ENCODE measurements at places on chromosomes 3 and 15.

DNA sequence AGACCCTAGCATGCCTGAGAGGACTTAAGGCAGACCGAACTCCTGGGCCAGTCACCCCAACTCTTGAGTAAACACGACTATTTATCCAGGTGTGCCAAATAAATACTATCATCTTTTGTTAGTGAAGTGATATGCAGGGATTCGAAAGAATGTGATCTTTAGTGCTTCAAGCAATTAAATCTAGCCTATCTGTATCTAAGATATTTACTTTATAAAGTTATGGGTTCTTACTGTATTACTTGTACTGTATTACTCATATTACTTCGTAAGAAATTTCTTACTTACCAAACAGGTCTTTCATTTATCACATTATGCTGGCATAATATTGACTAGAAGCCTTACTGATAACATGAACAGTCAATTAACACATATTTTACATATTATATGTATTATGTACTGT lies 211.6 kb upstream of the NECTIN3 start:
- no peak for DNase-seq

DNA sequence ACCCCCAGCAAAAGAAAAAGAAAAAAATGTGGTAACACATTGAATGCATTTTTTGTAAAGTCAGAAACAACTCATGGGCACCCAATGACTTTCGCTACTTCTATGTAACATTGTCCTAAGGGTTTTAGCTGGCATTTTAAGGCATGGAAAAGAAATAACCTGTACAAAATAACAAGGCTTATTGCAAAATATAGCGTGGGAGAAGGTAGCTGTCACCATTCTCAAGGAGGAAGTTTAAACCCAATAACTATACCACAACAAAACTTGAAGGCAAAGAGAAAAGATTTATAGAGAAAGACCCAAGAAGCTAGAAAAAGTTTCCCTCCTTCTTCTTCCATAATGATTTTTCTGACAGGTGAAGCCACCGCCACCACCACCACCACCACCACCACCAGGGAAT lies 55.7 kb upstream of the ACP3 start:
- DNase-seq: no peak

DNA sequence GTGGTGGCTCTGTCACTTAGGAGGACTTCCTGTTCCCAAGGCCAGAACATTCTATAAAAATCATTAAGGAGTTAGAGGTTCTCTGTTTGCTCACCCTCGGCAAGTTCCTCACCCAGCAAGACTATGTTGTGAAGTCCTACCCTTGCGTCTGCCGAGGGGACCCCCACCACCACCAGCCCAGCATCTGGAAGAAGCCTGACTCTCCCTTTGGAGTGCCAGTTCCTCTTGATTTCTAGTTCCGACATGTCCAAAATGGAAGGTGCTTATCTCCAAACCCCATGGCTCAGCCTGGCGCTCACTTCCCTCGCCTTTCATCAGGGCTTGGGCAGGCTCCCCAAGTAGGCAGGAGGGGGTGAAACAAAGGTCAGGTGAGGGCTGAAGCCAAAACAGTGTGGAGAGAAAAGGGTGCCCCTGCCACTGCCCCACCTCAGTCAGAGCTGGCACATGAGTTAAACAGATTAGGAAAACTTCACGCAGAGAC lies 41.0 kb downstream of the BHLHE40 start:
- DNase-seq: no peak

DNA sequence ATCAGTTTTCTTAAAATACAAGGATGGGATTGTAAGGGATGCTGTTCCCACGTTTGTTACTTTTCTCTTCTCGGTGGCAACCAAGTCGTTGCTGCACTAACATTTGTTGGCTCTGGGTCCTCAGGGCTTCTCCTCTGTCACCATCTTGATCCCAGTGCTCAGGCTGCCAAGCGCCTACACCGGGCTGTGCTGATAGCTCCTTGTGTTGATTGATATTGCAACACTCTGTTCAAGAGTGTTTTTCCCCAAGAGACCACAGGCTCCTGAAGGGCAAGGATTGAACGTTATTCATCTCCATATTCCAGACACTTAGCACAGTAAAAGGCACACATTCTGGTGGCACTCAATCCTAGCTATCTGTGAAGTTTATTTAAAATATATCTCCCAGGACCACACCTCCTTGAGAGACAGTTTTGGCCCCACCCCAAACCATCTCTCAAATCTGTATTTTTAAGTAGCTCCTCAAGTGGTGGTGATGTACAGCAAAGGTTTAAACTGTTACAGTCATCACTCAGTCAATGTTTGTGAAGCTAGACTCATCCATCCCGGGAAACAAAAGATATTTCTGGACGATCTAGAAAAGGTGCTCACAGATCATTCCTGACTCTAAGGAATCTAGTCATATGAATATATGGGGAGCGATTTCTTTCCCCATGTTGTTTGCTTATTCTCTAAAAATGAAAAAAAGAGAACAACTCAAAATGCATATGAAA lies 38.5 kb upstream of the FOXP1 start:
- no peak for DNase-seq

DNA sequence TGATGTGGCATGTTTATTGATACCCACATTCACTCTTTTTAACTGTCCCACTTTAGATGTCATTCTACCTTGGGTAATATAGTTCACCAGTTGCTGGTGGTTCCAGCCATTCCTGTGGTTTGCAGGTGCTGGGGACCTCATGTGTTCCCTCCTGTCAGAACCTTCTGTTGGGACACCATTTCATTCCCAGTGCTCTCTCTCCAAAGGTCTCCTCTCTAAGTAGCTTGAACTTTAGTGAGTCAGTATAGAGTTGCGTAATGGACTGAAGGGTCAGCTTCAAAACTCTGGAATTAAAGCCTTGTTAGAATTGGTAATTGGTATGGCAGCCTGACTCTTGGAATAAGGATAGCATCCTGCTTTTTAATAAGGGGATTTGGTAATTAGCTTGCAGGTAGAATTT lies 108.5 kb downstream of the PLCL2 start:
- no peak for DNase-seq

GRCh38 chr3:120469440-120469839 lies 18.6 kb upstream of the FSTL1 start:
- DNase-seq: no peak

GRCh38 chr15:83449250-83449671 lies 2.1 kb downstream of the SH3GL3 start:
- DNase-seq: no peak

- DNase-seq: no peak
Measured at GRCh38 chr3:102089239-102089638, 239.9 kb downstream of the NFKBIZ start.

GRCh38 chr3:81554801-81555200 lies 206.6 kb downstream of the GBE1 start:
- DNase-seq: peak; percentile 26

DNA sequence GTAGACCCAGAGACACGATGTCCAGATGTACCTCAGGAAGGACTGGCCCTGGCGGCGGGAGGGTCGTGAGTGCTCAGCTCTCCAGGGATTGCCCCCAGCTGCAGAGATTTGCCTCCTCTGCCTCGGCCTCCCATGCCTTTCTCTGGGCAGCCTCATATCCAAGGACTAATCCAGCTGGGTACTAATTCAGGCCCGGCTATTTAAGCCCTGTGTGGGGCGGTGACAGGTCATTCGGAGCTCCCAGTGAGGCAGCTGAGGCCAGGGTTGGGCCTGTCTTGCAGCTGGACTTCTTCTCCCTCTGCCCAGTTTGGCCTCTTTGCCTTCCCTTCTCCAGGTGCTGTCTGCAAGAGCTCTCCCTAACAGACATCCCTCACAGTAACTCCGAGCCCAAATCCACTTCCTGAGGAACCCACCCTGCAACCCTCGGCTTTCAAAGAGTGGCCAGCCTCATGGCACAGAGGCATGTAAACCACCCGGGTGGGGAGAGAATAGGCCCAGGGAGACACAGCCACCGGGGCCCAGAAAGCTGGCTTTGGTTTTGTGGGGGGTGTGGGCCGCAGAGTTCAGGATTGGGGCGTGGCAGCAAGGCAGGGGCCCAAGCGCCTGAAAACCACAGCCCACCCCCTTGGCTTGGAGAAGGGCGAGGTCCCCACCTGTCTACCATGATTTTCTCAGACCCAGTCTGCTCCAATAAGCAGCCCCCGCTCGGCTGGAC lies 85.8 kb downstream of the PPCDC start:
- no peak for DNase-seq

- DNase-seq: no peak
Measured at GRCh38 chr3:46389306-46389705, 17.6 kb downstream of the CCR5AS start.

DNA sequence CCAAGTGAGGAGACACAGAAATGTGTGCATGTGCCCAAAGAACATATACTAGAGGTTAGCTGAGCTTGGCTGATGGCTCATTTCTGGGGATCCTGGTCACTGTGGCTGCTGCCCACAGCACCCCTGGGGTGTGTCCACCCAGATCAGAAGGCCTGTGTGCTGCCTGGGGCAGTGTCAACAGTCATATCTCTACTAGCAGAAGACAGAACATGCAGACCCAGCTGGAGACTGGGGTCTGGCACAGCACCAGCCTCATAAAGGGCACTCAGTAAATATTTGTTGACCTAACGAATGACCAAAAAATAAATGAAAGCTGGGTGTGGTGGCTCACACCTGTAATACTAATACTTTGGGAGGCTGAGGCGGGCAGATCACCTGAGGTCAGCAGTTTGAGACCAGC lies 16.4 kb downstream of the CHRNA3 start:
- no peak for DNase-seq

- DNase-seq: no peak
Measured at GRCh38 chr3:123349566-123350435, 99.1 kb downstream of the ADCY5 start.

DNA sequence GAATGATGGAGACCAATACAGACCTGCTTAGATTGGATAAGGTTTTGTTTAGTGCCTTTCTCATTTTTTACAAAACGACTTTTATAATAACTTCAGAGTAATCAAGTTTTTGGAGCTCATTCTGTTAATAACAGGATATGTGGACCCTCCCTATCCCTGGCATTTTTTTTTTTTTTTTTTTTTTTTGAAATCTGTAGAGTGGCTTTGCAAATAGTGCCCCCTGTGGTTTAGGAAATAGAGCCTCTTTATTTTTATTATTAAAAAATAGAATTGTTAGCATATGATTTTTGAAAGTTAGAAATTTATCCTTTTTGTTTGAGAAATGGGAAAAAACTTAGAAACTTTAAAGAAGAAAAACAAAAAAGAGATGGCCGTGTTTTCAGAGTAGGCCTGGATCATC lies 11.4 kb downstream of the SKIL start:
- DNase-seq: no peak

DNA sequence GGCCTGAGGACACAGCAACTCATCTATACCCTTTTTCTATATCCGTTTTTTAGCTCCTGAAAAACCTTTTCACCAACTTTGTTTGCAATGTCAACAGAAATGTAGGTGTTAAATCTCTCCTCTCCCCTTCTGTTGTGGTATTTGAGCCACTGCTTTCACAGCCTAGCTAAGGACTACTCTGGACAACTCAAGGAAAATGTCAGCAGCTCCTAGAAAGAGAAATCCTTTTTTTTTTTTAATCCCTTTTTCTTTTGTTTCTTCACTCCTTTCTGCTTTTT lies 176.6 kb downstream of the KLHL25 start:
- no peak for DNase-seq

- no peak for DNase-seq
Measured at GRCh38 chr3:114112696-114113095, 56.2 kb downstream of the QTRT2 start.

- no peak for DNase-seq
Measured at GRCh38 chr3:193728429-193729087, 135.6 kb downstream of the OPA1 start.

DNA sequence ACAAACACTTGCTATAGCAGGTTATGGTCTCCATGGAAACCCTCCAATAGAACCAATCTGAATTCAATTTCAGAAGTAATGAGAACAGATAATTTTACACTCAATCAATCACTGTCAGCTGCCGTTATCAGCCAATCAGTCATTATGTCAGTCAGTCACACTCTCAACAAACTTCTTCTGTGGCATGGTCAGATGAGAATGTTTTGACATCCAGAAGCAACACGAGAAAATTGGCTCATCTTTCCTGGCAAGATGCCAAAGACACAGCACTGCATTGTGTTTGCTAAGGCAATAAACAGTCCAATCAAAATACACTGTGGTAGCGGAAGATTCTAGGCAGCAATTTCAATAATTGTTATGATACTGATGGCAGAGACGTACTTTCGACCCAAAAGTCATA lies 190.7 kb downstream of the RORA start:
- DNase-seq: peak; percentile 37

DNA sequence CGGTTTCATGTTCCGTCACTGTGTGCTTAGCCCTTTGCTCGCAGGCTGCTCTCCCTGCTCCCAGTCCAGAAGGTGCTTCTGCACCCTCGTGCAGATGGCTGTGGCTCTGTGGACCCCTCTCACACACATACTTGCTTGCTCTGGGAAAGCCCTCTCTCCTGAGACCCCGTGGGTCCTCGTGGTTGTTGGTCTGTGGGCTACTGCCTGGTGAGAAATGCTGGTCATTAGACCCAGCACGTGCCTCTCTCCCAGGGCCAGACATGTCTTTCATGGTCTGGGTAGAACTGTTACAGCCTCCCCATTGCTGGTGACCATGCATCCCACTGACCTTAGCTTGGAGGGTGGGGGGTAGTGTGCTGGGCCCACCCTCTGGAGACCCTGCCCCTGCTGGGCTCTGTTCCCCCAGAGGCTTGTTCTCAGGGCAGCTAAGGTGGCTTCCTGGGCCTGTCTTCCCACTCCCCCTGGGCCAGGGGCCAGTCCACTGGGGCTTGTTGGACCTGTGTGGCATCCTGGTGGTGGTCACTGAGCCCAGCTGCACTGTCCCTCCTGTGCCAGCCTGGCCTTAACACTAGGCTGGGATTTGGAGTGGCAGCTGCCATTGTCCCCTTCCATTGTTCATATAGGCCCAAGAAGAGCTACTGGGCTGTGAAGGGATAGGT lies 10.6 kb downstream of the C15orf39 start:
- no peak for DNase-seq

DNA sequence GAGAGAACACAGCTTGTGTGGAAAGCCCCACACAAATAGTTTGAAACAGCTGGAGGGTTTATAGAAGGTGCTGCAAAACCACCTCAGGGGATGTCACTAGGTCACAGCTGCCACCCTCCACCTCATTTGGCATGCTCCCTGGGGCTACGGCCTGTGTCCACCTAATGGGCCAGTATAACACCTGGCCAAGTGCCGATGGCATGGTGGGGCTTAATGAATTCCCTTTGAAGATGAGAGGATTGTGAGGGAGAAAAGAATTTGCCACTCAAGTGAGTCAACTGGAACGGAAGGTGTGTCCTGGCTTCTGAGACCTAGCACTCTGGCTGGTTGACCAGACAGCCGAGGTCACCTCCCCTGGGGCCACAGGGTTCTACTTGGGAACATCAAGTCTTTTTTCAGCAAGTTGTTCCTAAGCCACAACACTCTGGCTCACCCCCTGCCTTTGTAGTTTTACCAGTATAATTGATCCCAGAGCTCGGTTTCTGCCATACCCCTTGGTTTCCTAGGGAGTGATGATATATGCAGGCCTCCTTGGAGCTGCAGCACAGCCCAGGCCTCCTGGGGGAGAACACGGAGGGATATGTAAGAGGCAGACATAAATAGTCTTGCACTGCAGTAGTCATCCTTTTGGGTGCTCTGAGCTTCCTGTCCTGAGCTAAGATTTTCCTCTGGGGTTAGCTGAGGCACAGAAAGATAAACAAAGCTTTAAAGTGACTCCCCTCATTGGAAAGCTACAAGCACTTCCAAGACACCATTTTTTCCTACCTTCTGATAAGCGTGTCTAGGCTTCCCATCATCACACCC lies 178.2 kb upstream of the LPP start:
- DNase-seq: no peak

- DNase-seq: no peak
Measured at GRCh38 chr15:38994310-38994709, 429.7 kb upstream of the RASGRP1 start.

Data from astrocyte of the cerebellum (primary cell).